ENCODE measurements at places on chromosomes 1 and 21. TPM values are rescaled to one million over a fixed set of nuclear protein-coding genes. Genes with fewer than 3 reads are reported as not detected.

SMPDL3B gene
- 0.43 TPM for total RNA-seq

GRCh38 chr1:14495996-14496395 is 102.5 kb upstream of the KAZN start:
- no peak for DNase-seq

RAB25 gene
- total RNA-seq, result 0.79 TPM

DNA sequence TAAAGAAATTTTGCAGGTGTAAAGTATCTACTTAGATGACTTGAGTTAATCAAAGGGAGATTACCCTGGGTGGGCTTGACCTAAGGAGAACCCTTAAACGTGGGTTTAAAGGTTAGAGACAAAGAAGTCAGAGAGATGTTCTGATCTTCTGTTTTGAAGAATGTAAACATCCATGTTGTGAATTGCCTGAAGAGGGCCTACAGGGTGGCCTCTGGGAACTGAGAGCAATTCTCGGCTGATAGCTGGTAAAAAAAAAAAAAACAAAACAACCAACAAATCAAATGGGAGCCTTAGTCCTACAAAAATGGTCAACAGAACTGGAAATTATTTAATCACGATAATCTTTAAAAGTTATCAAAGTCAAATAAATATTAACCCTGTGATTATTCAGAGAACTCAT is 89.4 kb upstream of the BCL10 start:
- DNase-seq, result no peak

Measured in activated T-cell treated with anti-CD3 and anti-CD28 coated beads, Interleukin-2, amount 50 U/mL, for 4 hours (primary cell).